ENCODE measurements at places on chromosomes 11 and 22.

GRCh38 chr22:39155421-39155820 lies 2.9 kb upstream of the CBX7 start:
- no peak for DNase-seq

DNA sequence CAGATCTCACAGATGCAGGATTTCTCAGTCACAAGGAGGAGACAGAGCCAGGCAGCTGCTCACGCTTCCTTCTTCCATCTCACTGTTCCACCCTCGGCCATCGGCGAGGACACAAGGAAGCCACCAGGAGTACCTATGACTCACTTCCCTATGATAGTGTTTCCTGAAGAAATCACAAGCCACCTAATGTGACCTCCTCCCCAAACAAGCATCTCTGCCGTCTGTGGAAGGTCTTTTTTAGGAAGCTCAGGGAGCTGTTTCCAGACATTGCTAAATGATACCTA lies 672.7 kb downstream of the TBC1D22A start:
- DNase-seq = no peak

DNA sequence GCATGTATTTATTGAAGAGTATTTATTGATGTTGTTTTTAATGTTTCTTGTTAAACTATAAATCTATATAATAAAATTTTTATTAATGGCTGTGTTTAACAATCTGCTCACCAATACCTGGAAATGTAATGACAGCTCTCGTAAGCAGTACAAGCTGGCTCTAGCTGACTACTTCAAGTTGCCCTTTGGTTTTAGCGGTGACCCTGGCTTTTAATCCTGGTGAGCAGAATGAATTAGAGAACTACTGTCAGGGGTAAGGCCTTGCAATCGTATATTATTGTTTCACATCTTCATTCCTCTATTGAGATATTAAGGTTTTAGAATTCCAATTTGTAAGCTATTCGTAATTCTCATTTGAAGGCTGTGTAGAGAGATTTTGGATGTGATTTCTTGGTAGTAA lies 372.2 kb downstream of the METTL15 start:
- DNase-seq = no peak

GRCh38 chr11:111697933-111698371 lies 68.2 kb downstream of the PPP2R1B start:
- DNase-seq = no peak

- DNase-seq = no peak
Observed at GRCh38 chr22:17846326-17846992, 72.2 kb upstream of the BID start.

DNA sequence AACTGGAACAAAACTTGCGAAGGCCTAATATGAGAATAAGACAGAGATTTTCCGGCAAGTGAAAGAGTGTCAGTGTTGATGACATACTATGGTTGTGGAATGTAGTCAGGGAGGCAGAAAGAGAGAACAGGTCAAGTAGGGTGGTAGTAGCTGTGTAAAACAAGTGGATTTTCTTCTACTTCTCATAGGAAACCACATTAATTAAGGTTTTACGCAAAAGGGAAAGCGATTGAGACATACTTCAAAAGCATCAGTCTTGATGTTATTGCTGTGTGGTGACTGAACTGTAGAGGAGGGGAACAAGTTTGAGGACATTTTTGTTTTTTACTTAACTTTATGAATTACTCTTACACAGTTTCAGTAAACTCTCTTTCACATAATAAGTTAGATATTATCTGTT lies 186.0 kb upstream of the CNTN5 start:
- DNase-seq = no peak

GRCh38 chr11:44997566-44997965 lies 46.9 kb upstream of the TP53I11 start:
- DNase-seq = no peak

DNA sequence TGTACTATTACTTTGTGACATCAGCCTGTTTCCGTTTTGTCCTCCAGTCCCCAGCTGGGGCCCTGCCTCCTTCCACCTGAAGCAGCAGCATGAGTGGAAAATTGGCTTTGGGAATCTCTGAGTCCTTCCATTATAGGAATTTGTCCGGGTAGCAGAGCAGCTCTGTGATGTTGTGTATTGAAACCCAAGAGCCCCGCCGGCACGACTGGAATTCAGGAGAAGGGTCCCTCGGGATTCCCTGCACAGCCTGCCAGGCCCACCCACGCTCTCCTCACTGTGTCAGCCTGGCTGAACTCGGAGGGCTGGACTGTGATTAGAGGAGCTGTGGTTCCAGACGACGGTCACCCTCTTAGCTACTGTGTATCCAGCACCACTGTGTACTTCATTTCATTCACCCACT lies 18.8 kb upstream of the TSPAN18 start:
- DNase-seq = no peak

- DNase-seq = no peak
Observed at GRCh38 chr11:78748918-78749690, 174.4 kb upstream of the NARS2 start.

DNA sequence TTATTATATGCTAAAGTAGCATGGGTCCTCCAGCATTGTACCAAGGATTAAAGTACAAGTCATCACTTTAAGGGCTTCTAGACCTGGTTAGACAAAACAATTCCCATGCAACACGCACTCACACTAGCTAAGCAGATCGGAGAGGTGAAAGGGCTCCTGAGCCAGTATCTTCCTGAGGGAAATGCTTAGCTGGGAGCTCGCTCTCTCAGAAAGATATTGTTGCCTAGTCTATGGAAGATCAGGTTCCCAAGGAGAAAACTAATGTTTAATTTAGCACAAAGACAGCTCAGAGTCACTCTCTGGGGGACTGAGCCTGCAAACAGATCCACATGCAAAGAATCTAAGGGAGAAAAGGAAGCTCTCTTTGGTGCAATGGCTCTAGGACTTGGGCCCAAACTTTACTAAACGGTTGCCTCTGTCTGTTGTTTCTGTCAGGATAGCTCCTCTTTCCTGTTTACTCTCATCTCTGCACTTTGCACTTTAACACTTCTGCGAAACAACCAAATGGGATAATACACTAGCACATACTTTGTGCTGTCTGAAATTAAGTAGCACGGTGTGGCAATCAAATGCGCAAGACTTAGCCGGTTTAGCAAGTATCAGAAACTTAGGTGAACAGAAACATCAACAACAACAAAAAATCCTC lies 10.7 kb downstream of the MAML2 start:
- DNase-seq = no peak

- no peak for DNase-seq
Observed at GRCh38 chr11:89452780-89453179, 38.4 kb downstream of the NOX4 start.

GRCh38 chr22:46969491-46969890 lies 207.0 kb downstream of the TBC1D22A start:
- no peak for DNase-seq

DNA sequence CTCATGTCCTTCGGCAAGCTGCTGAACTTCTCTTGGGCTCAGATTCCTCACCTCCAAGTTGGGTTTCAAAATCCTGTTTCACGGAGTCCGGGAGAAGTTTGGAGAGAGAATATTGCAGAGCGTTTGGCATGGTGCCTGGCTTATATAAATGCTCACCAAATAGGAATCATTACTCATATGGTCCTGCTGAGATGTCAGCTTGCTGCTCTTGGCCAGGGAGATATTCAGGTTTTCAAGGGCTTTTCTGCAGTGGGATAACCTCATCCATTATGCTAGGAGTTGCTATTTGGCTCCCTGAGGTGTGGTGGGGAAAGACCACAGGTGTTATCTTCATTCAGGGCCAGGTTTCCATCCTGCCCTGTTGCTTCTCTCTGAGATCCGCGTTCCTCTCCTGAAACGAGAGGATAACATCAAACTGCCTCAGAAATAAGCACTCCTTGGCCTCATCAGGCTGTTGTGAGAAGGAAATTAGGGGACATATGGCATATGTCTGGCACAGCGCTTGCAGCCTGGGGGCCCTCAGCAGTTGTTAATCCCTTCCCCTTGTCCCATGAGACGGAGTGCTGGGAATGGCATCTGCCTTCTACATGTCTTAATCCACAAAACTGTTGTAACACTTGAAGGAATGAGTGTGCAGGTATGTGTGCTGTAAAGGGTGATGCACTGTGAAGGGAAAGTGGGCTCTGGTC lies 29.9 kb upstream of the ACER3 start:
- DNase-seq = no peak

GRCh38 chr11:35623621-35624168 lies 5.4 kb downstream of the FJX1 start:
- DNase-seq = no peak

DNA sequence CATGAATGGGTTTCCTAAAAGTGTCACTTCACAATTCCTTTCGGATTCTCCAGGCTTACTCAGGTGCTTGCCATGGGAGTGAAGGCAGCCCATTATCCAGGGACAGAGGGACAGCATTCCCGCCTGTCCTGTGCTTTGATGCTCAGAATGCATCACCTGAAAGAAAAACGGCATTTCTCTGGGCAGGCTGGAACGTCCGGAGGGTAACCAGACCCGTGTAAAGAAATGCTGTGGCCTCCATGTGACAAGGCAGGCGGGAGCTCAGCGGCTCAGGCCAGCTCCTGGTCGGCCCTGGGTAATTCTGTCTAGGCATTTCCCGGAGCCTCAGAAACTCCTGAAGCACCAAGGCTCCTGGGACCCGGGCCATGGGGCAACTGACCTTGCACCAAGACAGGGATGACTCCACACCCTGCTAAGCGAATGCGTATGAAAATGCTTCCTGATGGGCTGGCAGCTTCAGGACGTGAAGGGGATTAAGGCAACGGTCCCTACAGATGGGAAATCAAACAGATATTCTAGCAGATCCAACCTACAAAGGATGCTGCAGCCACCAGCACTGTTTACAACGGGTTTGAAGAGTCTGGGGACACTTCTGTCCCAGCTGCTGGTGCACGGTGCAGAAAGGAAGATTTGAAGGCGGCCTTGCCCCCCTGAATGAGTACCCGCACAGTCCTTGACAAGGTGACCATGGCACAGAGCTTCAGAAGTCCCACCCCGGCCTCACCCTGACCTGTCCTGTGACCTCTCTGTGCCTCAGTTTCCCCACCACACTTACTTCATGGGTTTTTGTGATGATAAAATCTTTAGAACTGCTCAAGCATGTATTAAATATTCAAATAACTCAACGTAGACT lies 13.6 kb upstream of the FGF3 start:
- no peak for DNase-seq

GRCh38 chr11:31725176-31725575 lies 85.9 kb downstream of the PAX6 start:
- DNase-seq = no peak

DNA sequence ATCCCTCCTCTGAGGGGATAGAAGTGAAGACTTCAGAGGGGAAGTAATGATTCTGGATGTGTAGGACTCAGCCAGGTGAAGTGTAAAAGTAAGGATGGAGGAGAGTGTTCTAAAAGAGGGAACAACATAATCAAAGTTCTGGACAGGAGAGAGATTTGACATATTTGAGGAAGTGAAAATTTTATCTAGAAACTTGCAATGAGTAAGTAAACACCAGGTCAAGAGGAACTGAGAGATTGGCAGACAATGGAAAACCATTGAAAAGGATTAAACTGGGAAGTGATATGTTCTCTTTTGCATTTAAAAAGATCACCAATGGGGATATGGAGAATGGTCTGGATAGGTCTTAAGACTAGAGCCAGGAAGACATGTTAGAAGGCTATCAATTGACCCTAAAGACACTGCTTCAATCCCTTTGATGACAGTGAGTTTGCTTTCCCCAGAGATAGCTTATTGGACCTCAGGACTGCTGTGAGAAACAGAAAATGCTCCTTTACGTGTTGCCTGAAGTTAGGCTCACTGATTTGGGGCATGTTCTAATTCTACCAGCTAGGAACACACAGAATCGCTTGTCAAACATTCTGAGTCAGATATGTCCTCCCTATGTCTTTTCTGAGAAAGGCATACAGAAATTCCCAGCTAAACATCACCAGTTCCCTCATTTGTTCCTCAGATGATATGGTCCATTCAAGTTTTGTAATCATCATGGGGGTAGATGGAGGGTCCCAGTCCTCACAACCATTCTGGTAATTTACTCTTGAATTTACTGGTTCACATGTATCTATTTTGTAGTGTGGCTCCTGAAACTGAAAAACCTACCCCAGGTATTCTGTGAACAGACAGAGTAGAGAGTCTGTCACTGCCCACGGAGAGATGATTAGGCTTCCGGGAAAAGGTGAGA lies 144.9 kb downstream of the MAML2 start:
- DNase-seq = no peak

GRCh38 chr11:108224911-108225786 lies 2.3 kb downstream of the ATM start:
- DNase-seq = no peak

DNA sequence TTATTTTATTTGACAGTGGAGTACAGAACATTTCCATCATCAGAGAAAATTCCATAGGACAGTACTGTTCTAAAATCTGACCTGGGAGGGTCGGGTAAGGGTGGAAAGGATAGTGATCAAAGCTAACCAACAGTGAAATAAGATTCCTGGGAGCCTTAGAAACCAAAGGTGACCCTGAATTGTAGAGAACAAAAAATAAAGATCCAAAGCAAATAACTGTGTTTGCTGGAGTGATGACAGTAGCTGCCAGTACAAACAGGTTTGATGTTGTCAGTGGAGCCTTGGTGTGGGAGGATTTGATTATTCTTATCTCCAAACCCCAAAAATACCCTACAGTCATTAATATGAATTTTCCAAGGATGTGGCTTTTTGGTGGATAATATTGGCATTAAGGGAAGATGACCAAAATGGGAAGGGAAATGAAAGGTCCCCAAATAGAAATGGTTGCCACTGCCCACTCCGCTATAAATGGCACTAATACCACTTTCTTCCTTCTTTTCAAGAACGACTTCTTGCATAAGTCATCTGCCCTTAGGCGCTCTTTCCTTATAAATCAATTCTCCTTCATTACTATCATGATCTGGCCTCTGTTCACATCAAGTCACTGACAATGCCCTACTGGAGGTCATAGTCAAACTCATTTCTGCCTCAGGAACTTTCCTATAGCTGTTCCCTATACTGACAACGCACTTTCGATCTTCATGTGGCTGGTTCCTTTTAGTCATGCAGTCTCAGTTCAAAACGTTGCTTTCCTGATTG lies 44.4 kb downstream of the EHF start:
- no peak for DNase-seq

- DNase-seq = no peak
Observed at GRCh38 chr11:82639251-82639650, 94.4 kb downstream of the FAM181B start.

DNA sequence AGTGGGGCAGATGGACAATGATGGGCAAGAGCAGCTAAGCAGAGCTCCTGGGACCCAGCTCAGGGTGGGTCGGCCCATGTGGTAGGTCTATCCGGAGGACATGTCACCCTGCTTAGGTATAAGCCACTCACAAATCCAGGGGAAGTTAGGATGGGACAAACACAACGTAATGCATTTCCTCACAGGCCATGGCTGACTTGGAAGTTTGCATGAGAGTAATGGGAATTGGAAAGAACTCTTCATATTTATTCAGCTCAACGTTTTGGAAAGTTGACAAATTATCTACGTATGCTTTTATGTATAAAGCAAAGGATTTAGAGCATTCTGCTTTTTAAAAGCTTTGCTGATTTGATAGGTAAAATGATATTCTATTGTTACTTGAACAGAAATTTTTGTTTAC lies 74.9 kb downstream of the SMCO4 start:
- no peak for DNase-seq

All from activated effector memory CD4-positive, alpha-beta T cell treated with Interleukin-2 at 50 U/mL for 16 hours (primary cell).